Stimulated activated CD8-positive, alpha-beta memory T cell treated with anti-CD3 and anti-CD28 coated beads, Interleukin-4, amount 100 ng/mL, for 24 hours (primary cell): ENCODE measurements at places on chromosomes 7 and 10.

DNA sequence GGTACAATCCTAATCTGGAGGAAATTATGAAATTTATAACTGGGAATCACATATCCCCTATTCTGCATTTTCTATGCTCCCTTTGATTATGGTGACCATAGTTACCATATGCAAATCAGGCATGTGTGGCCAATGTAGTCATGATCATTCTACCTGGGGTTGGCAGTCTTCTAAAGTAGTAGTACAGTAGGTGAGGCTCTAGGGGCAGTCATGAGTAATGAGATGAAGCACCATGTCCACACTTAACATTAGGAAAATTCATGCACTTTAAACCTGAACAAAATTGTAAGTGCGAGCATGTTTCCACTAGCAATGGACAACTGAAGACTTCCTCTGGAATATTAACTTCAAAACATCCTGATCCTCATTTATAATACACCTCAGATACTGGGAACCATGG lies 545.9 kb downstream of the SUGCT start:
- DNase-seq = no peak

DNA sequence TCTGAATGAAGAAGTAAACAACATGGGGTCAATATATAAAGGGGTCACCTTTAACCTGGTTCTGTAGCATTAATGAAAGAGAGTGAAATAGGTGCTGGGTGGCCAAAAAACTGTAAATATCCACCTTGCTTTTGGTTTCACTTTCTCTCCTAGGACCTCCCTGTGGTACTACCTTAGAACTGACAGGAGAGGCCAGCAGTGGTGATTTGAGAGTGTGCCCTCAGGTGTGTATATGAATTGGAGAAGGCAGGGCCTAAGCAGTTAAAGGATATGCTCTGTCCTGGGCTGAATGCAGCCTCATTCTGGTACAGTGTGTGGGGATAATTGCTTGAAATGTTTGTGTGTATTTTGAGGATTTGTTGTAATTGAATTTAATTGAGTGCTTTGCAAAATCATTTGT lies 62.0 kb downstream of the BBS9 start:
- DNase-seq = no peak

GRCh38 chr7:27082171-27082570 lies 13.6 kb downstream of the HOXA1 start:
- DNase-seq = no peak

GRCh38 chr10:22434521-22434920 lies 89.2 kb downstream of the SPAG6 start:
- DNase-seq = no peak

DNA sequence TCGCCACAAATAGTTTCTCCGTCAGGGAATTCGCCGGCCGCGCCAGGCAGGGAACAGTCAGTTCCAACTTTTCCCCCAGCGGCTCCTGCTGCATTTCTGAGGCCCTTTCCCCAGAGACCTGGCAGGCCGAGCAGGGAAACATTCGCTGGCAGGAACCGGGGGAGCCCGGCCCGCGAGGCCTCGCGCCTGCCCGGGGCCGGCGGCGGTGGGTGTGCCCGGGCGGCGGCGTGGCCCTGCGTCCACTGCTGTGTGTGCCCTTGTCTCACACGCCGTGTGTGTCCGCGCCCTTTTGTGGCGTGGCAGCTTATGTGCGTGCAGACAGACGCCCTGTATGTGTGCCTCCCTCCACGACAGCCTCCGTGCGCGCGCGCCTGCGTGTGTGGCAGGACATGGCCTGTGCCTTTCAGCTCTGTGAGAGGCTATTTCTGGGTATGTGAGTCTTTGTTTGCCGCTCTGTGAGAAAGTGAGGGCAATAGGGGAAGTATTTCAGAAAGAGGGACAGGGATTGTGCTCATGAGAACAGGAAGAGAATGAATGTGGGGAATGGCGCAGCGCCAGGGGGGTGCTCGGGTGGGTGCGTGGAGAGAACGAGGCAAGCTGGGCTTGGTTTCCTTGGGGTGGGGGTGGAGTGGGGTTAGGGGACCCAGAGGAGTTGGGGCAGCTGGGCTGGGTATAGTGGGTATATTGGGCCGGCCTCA lies 689 bp upstream of the SMARCD3 start:
- no peak for DNase-seq

DNA sequence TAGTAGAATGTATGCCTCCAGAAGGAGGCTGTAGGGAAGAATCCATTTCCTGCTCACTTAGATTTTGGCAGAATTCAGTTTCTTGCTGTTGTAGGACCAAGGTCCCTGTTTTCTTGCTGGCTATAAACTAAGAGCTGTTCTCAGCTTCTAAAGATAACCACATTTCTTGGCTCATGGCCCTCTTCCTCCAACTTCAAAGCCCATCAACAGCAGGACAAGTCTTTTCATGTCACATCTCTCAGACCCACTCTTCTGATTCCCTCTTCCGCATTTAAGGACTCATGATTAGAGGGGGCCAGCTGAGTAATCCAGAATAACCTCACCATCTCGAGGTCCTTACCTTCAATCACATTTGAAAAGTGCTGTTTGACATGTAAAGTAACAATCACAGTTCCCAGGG lies 8.2 kb upstream of the LSM8 start:
- no peak for DNase-seq

- DNase-seq = no peak
These were observed 203.1 kb downstream of the DPP6 start for GRCh38 chr7:154255324-154255723.

DNA sequence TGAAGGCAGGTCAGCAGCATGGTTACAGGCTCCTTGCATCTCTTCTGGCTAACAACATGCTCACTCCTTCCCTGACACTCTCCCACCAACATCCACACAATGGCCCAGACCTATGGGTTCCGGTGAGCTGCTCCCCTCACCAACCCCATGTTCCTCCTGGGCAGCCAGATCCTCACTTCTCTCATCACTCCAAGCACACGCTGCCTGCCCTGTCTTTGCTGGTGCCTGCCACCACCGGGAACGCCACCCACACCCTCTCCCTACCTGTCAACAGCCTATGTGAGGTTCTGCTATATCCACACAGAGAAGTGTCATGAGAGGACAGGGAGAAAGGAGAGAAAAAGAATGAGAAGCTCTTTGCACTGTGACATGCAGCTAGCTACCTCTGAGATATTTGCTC lies 14.6 kb downstream of the PARP12 start:
- DNase-seq = no peak

- no peak for DNase-seq
These were observed 200.8 kb downstream of the CACNB2 start for GRCh38 chr10:18341055-18341454.

DNA sequence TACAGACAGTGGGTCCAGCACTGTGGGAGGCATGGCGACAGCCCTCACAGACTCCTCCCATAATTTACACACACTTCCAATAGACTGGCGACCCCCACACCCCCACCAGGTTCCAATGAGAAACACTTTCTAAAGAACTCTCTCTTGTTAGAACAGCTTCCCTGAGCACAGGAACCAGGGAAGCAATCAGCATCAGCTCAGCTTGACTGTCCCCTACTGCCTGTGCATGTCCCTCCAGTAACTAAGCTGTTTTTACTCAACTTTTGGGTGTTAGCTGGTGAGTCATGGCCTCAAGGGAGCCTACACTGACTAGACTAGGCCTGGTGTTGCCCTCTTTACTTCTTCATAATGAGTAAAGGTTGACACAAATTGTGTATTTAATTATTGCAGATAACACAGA lies 32.6 kb upstream of the HERPUD2 start:
- DNase-seq = no peak

- no peak for DNase-seq
These were observed 59.1 kb downstream of the ANKRD26 start for GRCh38 chr10:27041196-27041595.
